ENCODE measurements at places on chromosomes 2 and 18.

DNA sequence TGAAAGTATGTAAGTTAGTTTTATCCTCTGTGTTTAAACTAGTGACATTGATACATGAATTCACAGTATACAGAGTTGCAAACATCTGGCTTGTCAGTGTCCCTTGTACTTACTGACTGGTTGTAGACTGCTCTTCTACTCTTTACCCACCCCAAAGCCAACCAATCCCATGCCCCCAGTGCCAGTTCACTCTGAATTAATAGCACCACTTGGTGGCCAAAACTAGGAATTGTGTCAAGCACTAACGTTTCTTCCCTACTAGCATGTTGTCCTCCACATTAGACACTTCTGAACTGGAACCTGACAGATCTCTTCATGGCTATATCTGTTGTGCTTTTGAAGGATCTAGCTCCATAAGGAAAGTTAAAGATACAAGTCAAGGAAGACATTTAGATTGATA, 27.2 kb upstream of the OTX1 start:
- DNase-seq = peak; percentile 76

- peak; percentile 72 for DNase-seq
Measured at GRCh38 chr2:172735582-172736423, at the start of gene RAPGEF4. TSS of gene RAPGEF4 (plus strand) at chr2:172735845. CDS start at chr2:172735984, 139 bp downstream.

GRCh38 chr2:186697536-186697935, 3.7 kb downstream of the FAM171B start:
- DNase-seq = no peak

GRCh38 chr2:181892799-181893435, 1.4 kb downstream of the ITPRID2 start:
- no peak for DNase-seq

DNA sequence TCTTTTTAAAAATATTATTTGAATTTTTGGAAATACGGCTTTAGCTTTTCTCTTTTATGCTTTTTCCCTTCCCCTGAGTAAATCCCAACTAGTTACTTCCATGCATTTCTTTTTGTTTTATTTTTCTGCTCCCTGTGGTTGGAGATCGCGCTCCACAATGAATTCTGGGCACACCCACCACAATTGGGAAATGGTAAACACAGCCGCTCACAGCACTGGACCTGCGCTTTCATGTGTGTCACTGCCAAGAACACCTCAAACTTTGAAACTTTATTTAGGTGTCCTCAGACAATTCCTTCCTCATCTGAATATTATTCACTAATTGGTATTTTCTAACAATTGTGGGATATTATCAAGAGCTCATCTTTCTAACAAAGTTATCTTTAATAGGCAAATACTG, 82.8 kb upstream of the TMEM18 start:
- DNase-seq = no peak

DNA sequence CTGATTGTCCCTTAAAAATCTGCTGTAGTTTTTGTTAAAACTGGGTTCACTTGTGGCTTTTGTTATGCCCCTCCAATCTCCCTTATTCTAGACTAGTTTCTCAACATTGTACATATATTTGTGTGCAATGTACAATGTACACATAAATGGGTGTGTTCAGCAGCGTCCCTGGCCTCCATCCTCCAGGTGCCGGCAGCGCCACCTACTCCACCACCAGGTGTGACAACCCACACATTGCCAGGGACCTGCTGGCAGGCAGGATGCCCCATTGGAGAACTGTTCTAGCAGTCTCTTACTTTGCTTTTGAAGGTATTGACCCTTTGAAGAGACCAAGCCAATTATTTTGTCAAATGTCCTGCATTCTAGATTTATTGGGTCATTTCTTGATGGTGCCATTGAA, 75.4 kb downstream of the SH3RF3 start:
- no peak for DNase-seq

Data from endodermal cell (in vitro differentiated cells).